ENCODE measurements at places on chromosomes 6 and 20.

DNA sequence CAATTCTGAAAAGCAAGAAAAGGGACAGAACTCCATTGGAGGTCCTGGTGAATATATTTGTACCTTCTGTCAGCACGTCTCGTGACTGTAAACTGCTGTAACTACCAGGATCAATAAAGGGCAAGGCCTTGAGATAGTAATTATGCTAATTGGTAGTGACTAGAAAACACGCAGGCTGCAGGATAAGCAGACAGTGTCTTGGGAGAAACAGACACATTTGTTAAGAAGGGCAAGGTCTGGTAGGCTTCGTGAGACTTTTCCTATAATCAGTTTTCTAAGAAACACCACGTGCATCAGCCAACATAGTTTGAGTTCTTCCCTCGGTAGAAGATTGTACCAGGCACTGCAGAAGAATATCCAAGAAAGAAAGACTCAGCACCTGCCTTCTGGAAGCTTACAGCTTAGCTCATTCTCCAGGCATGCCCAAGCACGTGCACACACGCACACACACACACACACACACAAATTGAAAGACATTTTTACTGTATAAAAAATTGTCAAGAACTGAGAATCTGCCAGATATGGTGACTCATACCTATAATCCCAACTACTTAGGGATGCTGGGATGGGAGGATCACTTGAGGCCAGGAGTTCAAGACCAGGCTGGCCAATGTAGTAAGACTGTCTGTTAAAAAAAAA, 167.0 kb upstream of the SASH1 start:
- no peaks in the 10 kb centered on the region for H3K36me3 ChIP-seq
- no peak overlapping the region for H3K4me3 ChIP-seq
- DNase-seq, result no peak
- H3K27ac ChIP-seq, result no peak overlapping the region
- H3K27me3 ChIP-seq, result peaks cover 11% of the 10 kb centered on the region

- no peak overlapping the region for H3K27ac ChIP-seq
- H3K36me3 ChIP-seq, result no peaks in the 10 kb centered on the region
- peaks cover 4% of the 10 kb centered on the region for H3K4me1 ChIP-seq
- no peak overlapping the region for H3K4me3 ChIP-seq
- DNase-seq, result no peak
- H3K27me3 ChIP-seq, result peaks cover 31% of the 10 kb centered on the region
Measured at GRCh38 chr6:125365230-125365629, 63.5 kb upstream of the HDDC2 start.

DNA sequence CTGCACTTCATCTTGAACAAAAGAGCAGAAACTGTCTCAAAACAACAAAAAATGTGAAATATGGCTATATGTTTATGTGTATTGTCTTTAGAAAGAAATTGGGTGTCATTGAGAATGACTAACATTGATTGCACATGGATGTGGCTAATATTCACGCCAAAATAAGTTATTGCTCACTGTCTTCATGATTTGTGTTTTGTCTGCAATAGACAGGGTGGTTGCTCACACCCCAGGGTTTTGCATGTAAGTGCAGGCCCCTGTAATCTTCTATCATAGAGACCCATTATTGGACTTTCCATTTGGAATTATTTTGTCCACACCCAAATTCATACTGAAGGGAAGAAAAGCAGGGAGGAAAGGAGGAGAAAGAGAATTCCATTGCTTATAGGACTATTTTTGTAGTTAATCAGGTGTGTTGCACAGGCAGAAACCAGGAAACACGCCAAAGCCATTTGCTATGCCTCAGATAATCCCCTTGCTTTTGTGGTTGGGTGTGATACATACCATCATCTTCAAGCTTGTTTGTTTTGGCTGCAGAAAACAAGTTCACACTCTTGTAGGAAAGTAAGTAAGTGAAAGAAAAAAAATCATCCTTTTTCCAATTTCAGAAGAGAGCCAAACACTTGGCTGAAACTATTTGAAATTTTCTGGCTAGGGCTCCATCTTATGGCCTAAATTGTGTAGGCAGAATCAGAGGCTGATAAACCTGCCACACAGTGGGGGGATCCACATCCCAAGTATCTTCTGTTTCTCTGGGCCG, 214.1 kb downstream of the COL12A1 start:
- DNase-seq, result no peak
- H3K4me1 ChIP-seq, result no peaks in the 10 kb centered on the region
- no peaks in the 10 kb centered on the region for H3K36me3 ChIP-seq
- H3K27me3 ChIP-seq, result no peaks in the 10 kb centered on the region

GRCh38 chr20:32743237-32744112, at the start of gene COMMD7:
Gene COMMD7 (minus strand): TSS chr20:32743467. CDS start chr20:32743391, 76 bp downstream.
- H3K27ac ChIP-seq, result peak within 1 kb of the TSS; percentile 94
- DNase-seq, result peak; percentile 90
- peaks cover 4% of the 10 kb centered on the region for H3K36me3 ChIP-seq
- no peaks in the 10 kb centered on the region for H3K27me3 ChIP-seq

- no peak for DNase-seq
- H3K27ac ChIP-seq, result no peak overlapping the region
- H3K36me3 ChIP-seq, result no peaks in the 10 kb centered on the region
- H3K27me3 ChIP-seq, result peaks cover 2% of the 10 kb centered on the region
- peaks cover 7% of the 10 kb centered on the region for H3K4me1 ChIP-seq
Measured at GRCh38 chr6:134564705-134565104, 246.8 kb upstream of the SGK1 start.

DNA sequence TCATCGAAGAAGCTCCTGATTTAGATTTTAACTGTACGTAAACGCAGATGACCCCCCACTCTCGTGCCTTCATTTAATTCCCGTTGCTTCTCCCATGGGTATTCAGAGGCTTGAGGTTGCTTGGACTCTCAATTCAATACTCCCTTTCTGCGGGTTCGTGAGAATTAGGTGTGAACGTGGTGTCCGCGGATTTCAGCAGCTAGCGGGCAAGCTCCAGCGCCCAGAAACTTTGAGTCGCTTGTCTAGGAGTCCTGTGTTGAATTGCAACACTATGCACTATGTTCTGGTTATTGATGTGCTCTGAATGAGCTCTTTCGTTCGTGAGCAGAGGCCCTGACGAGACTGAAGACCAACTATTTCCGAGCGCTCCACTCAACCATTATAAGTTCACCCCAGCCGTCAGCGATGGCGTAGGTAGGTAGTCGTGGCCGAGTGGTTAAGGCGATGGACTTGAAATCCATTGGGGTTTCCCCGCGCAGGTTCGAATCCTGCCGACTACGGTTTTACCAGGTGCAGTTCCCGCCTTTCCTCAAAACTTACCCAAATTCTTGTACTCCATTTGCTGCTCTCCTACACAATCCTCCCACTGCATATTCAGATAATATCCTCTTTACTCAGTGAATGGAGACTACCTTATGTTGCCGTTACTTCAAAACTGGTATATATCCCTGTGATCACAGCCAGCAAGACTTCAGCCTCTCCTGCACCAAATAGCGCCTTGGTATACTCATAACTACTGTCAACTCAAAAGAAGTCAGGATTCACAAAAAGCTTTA, 72.6 kb upstream of the ZNF184 start:
- DNase-seq, result peak; percentile 70
- H3K27me3 ChIP-seq, result peaks cover 83% of the 10 kb centered on the region
- no peak overlapping the region for H3K27ac ChIP-seq
- peak overlapping the region; percentile 57 for H3K4me3 ChIP-seq
- H3K4me1 ChIP-seq, result peaks cover 14% of the 10 kb centered on the region

- H3K4me1 ChIP-seq, result no peaks in the 10 kb centered on the region
- H3K36me3 ChIP-seq, result no peaks in the 10 kb centered on the region
- DNase-seq, result no peak
- H3K27ac ChIP-seq, result no peak overlapping the region
- H3K4me3 ChIP-seq, result no peak overlapping the region
- H3K27me3 ChIP-seq, result peaks cover 6% of the 10 kb centered on the region
Measured at GRCh38 chr6:17214106-17214505, 67.1 kb upstream of the RBM24 start.

Data from activated CD4-positive, alpha-beta memory T cell treated with anti-CD3 and anti-CD28 coated beads for 36 hours (primary cell).